Calu3 (cell line): ENCODE measurements at places on chromosomes 16 and 17.
A peak's percentile ranks its signal among the peaks of the same experiment; 100 is the strongest.

DNA sequence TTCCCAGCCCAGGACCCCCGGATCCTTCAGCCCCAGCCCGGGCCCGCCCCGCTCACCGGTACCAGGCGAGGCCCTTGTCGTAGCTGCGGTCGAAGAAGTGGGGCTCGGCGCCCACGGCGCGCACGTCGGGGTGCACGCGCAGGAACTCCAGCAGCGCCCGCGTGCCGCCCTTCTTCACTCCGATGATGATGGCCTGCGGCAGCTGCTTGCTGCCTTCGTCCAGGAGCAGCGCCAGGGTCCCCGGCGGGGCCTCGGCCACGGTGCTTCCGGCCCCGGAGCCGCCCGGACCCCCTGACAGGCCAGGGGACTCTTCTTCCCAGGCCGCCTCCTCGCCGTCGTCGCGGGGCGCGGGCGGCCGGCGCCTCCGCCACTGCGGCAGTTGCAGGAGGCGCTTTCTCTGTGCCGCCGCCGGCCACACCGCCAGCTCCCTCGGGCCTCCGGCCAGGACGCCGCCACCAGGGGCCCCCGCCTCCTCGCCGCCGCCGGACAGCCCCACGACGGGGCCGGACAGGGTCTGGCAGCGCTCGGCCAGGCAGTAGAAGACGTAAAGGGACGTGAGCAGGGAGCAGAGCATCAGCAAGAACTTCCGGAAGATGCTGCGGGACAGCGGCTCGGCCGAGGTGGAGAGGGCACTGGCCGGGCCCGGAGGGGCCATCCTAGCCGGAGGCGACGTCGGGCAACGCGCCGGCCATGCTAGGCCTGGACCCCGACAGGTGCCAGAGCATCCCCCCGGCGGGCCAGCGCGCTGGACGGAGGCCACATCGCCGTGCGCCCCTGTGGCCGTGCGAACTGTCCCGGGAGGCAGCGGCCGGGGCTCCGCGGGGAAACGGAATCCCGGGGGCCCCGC lies 1.0 kb downstream of the HS3ST3A1 start:
- DNase-seq: no peak

DNA sequence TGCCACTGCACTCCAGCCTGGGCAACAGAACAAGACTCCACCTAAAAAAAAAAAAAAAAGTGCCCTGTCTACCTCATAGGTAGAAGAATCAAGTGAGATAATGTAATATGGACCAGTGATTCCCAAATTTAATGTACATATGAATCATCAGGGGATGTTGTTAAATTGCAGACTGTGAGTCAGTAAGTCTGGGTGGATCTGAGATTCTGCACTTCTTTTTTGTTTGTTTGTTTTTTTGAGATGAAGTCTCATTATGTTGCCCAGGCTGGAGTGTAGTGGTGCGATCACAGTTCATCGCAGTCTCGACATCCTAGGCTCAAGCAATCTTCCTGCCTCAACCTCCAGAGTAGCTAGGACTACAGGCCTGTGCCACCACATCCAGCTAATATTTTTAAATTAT lies 31.6 kb downstream of the HOXB1 start:
- no peak for DNase-seq

GRCh38 chr16:72819345-72819744 lies 228.6 kb downstream of the ZFHX3 start:
- DNase-seq: no peak

DNA sequence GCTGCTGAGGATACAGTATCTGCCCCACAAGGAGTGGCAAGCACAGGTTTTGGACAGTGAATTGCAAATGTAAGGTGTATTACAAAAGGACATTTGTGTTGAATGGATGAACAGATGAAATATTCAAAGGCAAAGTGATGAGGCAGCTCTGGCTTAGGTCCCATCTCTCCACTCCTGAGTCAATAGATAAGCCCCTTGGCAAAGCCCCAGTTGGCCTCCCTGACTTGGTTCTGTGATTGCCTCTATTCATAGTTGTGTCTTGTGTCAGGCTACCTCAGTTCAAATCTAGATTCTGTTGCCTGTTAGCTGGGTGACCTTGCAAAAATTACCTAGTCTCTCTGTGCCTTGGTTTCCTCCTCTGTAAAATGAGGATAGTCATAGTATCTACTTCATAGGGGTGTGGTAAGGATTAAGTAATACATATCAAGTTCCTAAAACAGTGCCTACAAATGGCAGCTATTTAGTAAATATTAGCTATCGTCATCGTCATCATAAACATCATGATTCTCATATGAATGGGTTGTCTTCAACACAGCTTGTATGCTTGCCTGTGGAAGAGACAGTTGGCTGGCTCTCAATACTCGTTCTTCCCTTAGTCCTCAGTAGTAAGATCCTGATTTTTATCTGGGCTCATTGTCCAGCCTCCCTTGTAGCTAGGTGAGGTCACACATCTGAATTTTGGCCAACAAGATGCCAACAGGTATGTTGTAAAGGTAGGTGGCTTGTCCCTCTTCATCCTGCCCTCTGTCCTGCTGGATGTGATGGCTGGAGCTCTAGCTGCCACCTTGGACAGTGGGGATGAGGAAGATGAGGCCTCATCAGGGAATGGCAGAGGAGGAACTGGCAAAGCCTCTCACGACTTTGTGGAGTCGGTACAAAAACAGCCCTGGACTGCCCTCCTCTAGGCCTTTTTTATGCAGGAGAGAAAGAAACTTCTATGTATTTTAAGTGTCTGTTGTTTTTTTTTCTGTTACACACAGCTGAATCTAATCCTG lies 2.1 kb upstream of the MFAP4 start:
- no peak for DNase-seq

GRCh38 chr16:56057151-56057550 lies 134.1 kb upstream of the GNAO1 start:
- DNase-seq: no peak

DNA sequence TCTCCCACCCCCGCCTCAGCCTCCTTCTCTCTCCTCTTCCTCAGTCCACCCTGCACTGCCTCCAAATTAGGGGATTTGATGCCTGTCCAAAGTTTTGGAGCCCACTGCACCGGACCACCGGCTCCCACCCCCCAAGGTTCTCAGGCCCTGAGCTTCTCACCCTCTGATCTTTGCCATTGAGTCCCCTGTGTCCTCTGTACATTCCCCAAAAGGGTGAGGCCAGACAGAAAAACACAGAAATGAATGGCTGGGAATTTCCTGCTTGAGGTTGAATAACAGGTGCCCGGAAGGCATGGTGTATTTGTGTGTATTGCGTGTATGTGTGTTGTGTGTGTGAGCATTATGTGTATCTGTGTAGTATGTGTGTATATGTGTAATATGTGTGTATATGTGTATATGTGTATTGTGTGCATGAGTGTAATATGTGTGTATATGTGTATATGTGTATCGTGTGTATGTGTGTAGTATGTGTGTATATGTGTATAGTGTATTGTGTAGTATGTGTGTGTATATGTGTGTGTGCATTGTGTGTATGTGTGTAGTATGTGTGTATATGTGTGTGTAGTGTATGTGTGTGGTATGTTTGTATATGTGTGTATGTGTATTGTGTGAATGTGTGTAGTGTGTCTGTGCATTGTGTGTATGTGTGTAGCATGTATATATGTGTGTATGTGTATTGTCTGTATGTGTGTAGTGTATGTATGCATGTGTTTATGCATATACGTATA lies 16.0 kb upstream of the CCL17 start:
- DNase-seq: peak; percentile 67

GRCh38 chr17:70881093-70881492 lies 711.8 kb downstream of the KCNJ2 start:
- no peak for DNase-seq

DNA sequence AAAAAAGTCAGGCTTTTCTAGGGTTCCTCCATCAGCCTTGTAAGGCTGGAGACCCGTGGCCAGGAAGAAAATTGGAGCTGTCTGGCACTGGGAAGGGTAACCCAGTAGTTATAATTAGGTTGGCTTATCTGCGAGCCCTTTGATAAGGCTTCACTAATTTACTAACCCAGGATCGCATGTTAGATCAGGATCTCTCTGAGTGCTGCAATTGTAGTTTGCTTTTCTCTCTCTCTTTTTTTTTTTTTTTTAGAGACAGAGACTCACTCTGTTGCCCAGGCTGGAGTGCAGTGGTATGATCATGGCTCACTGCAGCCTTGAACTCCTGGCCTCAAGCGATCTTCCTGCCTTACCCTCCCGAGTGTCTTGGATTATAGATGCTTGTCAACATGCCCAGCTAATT lies 17.0 kb downstream of the ABCC1 start:
- DNase-seq: no peak

GRCh38 chr16:69270395-69270794 lies 40.8 kb upstream of the VPS4A start:
- no peak for DNase-seq

- no peak for DNase-seq
Measured at GRCh38 chr17:55463600-55463999, 42.0 kb upstream of the MMD start.

DNA sequence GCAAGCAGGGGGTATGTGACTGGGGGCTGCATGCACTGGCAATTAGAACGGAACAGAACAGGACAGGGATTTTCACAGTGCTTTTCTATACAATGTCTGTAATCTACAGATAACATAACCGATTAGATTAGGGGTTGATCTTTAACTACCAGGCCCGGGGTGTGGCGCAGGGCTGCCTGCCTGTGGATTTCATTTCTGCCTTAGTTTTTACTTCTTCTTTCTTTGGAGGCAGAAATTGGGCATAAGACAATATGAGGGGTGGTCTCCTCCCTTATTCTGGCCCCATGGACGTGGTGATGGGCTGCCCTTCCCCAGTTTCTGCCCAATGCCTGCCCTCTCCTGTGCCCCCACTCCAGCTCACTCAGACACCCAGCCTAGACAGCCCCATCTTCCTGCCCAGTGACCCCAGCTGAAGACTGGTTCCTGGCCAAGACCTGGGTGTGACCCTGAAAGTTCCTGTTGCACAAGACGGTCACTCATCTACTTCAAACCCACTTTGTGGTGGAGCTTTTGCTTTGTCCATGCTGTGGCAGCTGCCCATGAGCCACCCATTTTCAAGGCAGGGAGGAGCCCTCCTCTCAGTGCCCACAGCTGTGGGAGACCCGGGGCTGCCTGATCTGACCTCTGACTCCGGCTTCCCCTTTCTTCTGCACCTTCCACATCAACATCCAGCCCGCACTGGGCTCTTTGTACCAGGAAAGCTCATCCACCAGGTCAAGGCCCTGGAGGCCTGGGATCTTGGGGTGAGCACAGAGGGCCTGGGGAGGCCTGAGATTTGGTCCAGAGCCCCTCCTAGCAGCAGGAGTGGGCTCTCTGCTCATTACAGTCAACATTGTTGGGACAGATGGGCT lies 18.6 kb downstream of the ALOX12B start:
- peak; percentile 35 for DNase-seq

GRCh38 chr17:69949496-69949895 lies 125.5 kb upstream of the KCNJ16 start:
- DNase-seq: no peak

GRCh38 chr17:78122216-78122930 lies 6.2 kb downstream of the TMC6 start:
- no peak for DNase-seq
